Right atrium auricular region (tissue), 2 donors: ENCODE measurements at places on chromosomes 11 and 22. TPM values are rescaled to one million over a fixed set of nuclear protein-coding genes. Genes with fewer than 3 reads are reported as not detected.
A peak's percentile ranks its signal among the peaks of the same experiment; 100 is the strongest.

- no peak for DNase-seq
Measured at GRCh38 chr11:132114185-132114584, 743.8 kb downstream of the NTM start.

FCHSD2 gene
- 23.9 TPM for total RNA-seq

DNA sequence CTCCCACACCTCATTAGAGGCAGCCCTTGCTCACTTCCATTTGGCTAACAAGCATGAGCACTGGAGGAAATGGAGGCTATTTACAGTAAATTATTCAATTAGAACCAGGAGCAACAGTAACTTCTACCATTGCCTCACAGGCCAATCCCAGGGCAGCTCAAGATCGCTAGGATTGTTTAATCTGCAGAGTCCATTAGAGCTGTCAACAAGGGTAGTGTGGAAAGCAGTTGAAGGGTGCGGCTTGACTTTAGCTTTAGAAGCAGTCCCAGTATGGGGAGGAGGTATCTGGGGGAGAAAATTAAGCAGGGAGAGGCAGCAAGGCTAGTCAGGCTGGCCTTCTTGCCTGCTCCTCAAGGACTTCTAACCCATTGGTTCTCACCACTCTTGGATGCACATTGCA, 38.3 kb upstream of the CYP2R1 start:
- no peak for DNase-seq

GRCh38 chr11:120060512-120060911, 77.4 kb downstream of the TRIM29 start:
- no peak for DNase-seq

A4GALT gene
- 40.8 TPM for total RNA-seq

DNA sequence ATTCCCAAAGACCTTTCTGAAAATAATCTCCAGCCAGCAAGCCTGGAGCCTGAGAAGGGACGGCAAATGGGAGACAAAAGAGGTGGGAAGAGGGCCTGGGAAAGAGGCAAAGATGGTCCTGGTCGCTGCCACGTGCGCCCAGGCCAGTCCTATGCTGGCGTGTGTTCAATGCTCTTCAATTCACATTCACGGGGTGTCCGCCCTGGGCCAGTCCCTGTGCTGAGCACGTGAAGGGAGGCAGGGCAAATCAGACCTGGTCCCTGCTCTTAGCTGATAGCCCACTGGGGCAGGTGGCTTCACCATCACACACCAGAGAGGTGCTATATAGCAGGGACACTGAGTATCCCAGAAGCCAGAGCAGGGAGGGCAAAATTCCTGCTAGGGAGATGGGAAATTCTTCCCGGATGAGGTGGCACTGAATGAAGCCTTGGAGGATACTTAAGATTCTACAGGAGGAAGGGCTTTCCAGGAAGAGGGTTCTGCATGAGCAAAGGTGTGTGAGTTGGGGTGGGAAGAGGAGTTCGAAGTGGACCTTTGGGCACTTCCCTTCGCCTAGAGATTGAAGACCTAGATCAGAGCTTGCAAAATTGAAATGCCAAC, 148.2 kb downstream of the CHST1 start:
- no peak for DNase-seq

DNA sequence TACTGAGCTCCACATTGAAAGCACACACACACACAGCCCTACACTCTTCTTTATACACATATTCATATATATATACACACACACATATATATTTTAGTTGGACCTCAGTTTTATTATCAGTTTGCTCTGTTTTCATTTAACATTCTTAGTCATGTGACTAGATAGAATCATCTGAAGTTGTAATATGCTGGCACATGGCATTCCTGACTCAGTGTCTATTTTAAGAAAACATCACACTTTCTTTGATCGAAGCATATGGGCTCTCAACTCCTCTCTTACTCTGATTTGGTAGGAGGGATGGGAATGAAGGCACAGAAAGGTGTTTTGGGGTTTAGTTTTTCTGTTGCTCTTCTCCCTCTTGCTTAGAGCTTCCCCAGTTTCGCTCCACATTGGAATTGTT, 24.8 kb downstream of the AMOTL1 start:
- DNase-seq = no peak

CDON gene
- total RNA-seq = 21.9 TPM

DNA sequence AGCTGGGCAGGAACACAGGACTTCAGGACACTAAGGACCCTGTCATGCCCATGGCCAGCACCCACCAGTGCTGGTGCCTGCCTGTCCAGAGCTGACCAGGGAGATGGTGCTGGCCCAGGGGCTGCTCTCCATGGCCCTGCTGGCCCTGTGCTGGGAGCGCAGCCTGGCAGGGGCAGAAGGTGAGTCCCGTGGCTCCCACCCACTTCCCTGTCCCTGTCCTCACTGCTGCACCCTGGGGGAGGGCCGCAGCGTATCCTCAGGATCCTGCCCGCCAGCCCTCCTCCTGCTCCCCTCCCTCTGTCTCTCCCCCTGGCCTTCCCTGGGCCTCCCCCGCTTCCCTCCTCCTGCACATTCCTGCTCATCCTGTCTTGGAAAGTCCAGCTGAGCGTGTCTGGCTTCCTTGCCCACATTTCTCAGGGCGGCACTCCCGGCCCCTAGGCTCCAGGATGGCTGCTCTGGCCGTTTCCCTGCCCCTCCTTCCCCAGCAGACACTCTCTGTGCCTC, 8.7 kb downstream of the CSF2RB start:
- peak; percentile 36 for DNase-seq

CASP5 gene
- total RNA-seq = not detected

- DNase-seq = no peak
Measured at GRCh38 chr11:91792779-91793262, 431.8 kb upstream of the FAT3 start.

PGM2L1 gene
- total RNA-seq = 3.4 TPM

NLRP14 gene
- not detected for total RNA-seq

DNA sequence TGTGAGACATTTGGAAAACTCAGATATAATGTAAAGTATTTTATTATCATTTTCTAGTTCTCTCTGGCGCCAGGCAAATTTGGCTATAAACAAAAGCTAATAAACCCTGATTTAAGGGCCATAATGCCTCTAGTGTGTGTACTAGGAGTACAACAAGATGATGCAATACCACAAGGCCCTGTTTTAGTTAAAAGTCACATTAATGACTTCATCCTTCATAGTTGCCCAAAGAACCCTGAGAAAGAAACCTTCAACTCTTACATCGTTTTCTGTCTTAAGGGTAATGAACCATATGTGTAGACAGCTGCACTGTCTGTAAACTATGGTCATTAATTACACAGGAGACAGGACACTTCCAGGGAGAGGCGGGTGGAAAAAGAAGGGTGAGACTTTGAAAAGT, 538.4 kb downstream of the FAM181B start:
- no peak for DNase-seq

- no peak for DNase-seq
Measured at GRCh38 chr22:19764636-19765476, 4.3 kb downstream of the TBX1 start.

DNA sequence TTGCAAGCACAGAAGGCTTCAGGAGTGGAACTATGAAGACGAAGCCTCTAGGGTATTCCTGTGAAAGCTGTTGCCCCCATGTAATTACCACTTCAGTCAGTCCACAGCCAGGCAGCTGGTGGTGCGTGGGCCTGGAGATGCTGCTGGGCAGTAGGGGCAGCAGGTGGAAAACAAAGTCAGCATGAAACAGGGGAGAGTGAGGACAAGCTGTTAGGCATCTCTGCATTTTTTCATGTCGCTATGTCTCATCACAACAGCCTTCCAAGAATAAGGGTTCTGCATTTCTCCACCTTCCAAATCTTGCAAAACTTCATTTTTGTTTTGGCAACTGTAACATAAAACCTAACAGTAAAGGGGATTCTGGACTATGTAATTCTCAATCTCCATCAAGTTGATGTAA, 757.5 kb downstream of the NELL1 start:
- no peak for DNase-seq

DNA sequence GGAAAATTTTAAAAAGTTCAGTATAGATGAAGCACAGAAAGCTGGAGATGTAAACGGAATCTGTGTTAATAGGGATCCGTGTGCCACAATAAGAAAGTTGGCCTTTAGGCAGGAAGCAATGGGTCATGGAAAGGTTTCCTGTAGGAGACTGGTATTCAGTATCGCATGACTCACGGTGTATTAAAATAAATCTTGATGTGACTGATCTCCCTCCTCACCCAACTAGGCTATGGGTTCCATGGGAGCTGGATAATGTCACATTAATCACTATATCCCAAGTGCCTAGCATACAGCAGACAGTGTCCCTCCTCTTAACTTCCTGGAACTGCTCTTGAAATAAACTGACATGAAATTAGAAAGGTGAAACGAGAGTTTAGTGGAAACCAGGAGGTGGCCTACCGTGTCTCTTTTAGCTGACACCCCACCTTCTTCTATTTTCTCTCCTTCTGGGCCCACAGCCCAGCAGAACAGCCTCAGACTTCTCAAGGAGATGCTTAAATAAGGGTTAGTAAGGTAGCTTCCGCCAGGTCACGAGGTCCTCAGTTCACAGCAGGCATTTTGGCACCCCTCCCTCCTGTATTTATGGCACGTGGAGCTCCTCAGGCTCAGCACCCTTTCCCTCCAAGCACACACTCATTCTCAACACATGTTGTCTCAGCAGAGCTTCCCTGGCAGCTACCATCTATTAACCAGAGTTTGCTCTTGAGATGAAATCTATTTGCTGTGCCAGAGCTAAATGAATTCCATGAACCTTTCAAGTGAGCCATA, 118.8 kb downstream of the NXPE2 start:
- DNase-seq = no peak

DNA sequence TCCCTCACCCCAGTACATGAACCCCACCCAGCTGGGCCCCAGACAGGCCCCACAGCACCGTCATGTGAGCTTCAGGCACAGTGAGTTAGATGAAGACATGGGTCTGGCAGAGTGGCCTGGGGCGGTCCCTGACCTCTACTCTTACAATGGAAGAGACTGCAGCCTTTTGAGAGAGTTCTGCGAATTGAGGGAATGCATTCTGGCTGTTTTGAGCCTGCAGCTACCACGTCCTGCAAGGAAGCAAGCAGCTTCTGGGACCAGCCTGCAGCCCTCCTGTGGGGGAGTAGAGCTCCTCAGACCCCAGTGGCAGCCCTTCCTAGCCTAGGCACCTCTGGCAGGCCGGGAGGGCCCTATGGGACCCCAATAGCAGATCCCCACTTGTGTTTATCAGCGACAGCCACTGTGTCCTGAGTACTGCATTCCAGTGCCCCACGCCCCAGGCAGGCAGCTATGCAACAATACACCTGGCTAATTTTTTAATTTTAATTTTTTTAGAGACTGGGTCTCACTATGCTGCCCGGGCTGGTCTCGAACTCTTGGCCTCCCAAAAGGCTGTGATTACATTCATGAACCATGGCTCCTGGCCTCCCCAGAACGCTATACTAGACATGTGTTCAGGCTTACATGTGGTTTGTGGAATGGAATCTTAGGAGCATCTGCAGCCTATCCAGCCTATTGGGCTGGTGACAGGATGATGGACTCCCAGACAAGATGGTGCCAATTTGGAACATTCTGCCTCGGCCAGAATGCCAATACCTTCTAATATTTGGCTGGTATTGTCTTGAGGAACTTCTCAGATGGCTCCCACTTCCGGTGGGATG, 717 bp upstream of the SLC7A4 start:
- DNase-seq = no peak

GRCh38 chr22:30422481-30423300, 2.9 kb upstream of the MTFP1 start:
- peak; percentile 93 for DNase-seq

BDNF gene
- total RNA-seq = not detected

HTR3A gene
- not detected for total RNA-seq

- no peak for DNase-seq
Measured at GRCh38 chr11:19163617-19164016, 38.2 kb downstream of the CSRP3 start.

- DNase-seq = no peak
Measured at GRCh38 chr22:36816636-36817524, at the start of gene PVALB. Gene PVALB, minus strand, starts transcription at chr22:36817035. Its CDS starts 30 bp downstream, at chr22:36817005.

SCGB1D2 gene
- not detected for total RNA-seq

GRCh38 chr11:131904756-131905155, 534.3 kb downstream of the NTM start:
- DNase-seq = no peak

DNA sequence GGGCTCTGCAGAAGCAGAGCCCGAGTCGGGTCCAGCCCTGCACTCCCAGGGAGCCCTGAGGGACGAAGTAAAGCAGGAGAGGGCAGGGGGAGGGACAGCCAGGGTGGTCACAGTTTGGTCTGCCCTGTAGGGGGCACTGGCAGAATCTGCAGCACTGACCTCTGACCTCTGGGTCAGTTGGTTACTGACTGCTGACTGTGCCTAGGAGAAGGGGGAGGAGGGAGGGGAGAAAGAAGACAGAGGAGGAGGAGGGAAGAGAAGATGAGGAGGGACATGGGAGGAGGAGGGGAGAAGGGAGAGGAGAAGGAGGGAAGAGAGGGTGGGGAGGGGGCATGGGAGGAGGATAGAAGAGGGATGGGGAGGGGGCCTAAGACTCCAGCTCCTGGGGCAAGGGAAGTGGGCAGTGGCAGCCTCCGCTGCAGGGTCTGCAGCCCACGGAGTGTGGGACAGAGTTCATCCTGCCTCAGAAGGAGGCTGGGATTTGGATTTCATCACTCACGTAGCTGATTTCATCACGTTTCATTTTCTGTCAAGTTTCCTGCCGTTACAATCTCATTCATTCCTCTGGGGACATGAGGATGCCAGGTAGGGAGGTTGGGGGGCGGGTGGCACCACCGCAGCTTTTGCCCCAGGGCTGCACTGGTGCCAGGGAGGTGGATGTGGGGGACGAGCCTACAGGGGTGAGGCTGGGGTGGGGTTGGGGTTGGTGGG, 55.2 kb downstream of the FLRT1 start:
- no peak for DNase-seq

KCNQ1 gene
- 25.1 TPM for total RNA-seq

KRTAP5-1 gene
- total RNA-seq = not detected

MIOX gene
- not detected for total RNA-seq

MMP8 gene
- total RNA-seq = 0.35 TPM

ZP1 gene
- total RNA-seq = not detected

- no peak for DNase-seq
Measured at GRCh38 chr11:29087200-29087812, 929.5 kb downstream of the KCNA4 start.
